ENCODE measurements at places on chromosomes 13 and 19.
A peak's percentile ranks its signal among the peaks of the same experiment; 100 is the strongest.

DNA sequence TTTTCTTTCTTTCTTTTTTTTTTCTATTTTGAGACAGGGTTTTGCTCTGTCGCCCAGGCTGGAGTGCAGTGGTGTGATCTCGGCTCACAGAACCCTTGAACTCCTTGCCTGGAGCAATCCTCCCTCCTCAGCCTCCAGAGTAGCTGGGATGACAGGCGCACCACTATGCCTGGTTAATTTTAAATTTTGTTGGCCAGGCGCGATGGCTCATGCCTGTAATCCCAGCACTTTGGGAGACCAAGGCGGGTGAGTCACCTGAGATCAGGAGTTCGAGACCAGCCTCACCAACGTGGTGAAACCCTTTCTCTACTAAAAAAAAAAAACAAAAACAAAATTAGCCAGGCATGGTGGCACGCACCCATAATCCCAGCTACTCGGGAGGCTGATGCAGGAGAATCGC, 8.7 kb upstream of the SBNO2 start:
- DNase-seq: no peak

GRCh38 chr19:30682999-30683536, 310.9 kb downstream of the ZNF536 start:
- peak; percentile 74 for DNase-seq

GRCh38 chr19:1523412-1524286, at the start of gene PLK5:
Gene PLK5 (plus strand): TSS chr19:1524077. CDS start chr19:1526997, 2,920 bp downstream.
- no peak for DNase-seq

DNA sequence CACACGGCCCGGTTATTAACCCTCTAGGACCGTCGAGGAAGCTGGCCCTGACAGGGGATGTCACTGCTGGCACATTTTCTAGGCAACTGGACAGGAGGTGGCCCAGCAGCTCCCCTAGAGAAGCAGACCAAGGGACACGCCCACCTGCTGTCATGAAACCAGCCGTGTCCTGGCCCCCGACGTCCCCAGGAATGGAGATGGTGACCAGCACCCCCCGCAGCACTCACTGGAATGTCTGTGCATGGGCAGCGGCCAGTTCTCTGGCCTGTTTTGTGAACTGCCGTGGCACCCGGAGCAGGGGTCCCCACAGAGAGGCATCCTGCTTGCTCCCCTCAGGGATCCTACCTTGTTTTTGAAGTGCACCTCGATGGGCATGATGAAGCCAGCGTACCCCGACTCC, 17.9 kb downstream of the MLLT1 start:
- DNase-seq: no peak

GRCh38 chr13:32153056-32153455, 121.5 kb downstream of the FRY start:
- DNase-seq: no peak

- DNase-seq: no peak
Observed at GRCh38 chr19:38535212-38535611, 82.5 kb downstream of the MAP4K1 start.

DNA sequence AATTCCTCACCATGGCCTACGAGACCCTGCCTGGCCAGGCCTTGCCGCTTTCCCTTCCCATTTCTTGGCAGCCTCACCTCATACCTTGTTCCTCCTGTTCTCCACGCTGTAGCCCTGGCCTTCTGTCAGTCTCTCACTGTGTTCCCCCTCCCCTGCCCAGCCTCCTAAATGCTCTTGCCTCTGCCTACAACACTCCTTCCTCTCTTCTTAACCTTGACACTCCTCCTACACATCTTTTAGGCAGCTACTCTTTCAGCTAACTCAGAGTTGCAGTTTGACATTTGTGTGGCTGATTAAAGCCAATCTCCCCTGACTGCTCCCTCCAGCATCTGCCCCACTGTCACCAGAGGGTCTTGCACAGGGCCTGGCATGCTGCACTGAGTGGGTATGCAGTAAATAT, 150.8 kb downstream of the FLT1 start:
- DNase-seq: no peak

GRCh38 chr19:6062274-6062673, 48.0 kb downstream of the RFX2 start:
- DNase-seq: peak; percentile 28

DNA sequence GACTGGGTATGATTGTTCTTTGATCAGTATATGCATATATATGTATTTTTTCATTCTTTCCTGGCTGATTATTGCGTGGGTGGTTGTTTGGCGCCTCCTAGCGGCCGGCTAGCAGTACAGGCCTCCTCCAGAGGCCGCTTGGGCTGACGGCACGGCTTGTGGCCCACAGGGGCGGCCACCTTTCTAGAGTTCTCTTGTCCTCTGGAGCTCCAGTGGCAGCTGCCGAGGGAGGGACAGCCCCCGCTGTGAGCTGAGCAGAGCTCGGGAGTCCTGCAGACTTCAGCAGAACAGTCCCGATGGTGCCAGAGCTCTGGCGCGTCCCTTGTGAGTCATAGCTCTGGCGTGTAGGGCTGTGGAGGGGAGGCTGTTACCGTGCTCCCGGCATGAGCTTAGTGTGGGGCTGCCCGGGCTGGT, 22.5 kb upstream of the ZNF429 start:
- no peak for DNase-seq

GRCh38 chr19:3573162-3573857, 566 bp downstream of the HMG20B start:
- DNase-seq: no peak

DNA sequence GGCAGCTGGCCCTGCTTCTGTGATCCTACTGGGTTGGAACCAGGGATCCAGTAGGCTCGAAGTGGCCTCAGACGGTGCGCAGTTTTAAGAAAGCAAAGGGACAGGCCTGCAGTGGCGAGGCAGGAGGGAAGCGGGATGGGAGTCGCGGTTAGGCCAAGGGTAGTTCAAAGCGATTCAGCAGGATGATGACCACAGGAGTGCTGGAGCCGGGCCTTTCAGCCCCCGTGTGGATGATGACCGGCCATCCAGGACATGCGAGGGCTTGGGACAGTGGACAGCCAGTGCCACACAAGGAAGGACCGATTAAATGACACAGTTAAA, 854 bp downstream of the RNASEH2B start:
- DNase-seq: no peak

DNA sequence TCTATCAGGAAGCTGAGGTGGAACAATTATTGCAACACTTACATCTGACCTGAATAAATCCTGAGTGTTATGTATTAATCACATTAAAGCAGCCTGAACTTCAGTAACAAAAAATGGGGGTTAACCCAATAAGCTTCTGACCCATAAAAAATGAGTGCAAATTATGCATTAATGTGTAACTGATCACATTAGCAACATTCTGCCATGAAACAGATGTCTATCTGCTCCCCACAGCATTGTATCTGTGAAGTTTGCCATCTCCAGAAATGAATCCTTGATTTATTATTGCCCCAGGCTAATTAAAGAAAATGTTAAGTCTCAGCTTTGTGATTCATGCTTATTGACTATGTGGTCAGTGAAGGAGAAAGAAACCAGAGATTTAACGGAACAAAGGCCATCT, 304.9 kb downstream of the PCDH20 start:
- no peak for DNase-seq
